ENCODE measurements at places on chromosomes 6 and 20.

- no peak for DNase-seq
These were observed 23.9 kb downstream of the SRC start for GRCh38 chr20:37369846-37370245.

DNA sequence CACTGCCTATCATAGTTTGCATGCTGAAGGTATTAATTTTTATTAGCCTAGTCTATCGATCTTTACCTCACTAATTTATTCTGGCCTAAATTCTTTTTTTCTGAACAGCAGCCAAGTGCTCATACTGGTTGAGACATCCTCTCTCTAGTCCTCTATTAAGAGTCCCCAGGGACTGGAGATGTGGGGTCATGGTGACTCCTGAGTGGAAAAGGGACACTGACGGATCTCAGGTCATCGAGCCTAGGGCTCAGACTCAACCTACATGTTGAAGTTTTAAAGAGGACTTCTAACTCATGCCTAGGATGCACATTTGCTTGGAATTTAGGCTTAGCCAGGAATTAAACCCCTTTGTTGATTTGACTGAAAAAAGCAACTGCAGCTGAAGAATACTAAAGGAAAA lies 378.1 kb downstream of the BTBD9 start:
- peak; percentile 28 for DNase-seq

GRCh38 chr20:2285613-2286012 lies 10.2 kb upstream of the TGM3 start:
- DNase-seq, result no peak

GRCh38 chr20:48377940-48378339 lies 449.9 kb downstream of the PREX1 start:
- no peak for DNase-seq

- no peak for DNase-seq
These were observed 16.2 kb upstream of the TGM2 start for GRCh38 chr20:38181207-38181801.

DNA sequence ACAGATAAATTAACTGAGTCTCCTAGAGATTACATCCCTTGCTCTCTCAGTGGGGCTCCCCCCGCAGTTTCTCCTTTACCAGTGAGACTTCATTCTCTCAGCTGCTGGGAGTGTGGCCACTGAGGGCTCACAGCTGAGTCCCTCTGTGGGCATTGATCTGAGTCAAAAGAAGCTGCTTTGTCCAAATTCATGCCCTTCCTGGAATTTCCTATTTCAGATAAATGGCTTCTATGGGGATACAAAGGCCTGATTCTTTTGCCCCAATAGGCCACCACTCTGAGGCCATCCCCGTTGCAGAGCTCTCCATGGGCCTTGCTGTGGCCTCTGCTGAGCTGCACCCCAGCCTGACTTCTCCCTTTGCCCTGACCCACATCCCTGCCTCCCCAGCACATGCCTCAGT lies 10.0 kb downstream of the CST5 start:
- no peak for DNase-seq

- DNase-seq, result no peak
These were observed 812 bp downstream of the SLC9A8 start for GRCh38 chr20:49813305-49813974.

- no peak for DNase-seq
These were observed 5.6 kb downstream of the EEF1A1 start for GRCh38 chr6:73515204-73515655.

DNA sequence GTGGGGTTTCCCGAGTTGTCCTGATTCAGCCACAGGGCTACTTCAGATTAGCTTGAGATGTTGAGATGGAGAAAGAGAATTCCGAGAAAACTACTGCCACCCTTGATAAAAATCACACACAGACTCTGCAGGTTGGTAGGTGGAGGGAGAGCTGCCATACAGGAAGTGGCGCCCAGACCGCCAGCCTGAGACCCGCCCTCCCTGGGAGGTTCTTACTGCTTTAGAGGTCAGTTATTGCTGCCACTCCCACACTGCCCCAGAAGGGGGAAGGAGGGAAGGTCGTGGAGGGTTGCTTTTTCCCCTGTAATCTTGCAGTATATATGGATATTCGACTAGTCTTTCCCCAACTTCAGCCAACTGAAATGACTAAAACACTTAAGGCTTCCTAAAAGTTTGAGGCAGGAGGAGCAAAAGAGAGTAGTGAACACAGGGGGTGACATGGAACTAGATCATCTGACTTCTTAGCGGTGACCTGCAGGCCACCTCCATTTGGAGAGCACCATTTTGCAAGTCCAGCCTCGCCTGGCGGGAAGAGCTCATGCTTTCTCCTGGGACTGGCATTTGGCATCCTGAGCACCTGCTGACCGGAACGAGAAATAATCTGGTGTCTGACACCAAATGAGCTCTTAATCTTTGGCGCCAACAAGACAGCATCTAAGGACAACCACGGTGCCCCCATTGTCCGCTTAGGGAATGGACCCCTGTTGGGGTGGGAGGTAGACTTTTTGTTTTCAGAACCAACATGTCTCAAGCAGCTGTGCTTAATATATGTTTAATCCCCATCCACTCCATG lies 35.7 kb upstream of the SLC22A1 start:
- no peak for DNase-seq

GRCh38 chr6:37699887-37700619 lies 2.4 kb upstream of the MDGA1 start:
- DNase-seq, result no peak

GRCh38 chr20:46028772-46029371 lies at the start of gene SLC12A5:
TSS of gene SLC12A5 (plus strand) at chr20:46029215. CDS start at chr20:46029345, 130 bp downstream.
- no peak for DNase-seq

GRCh38 chr20:47950124-47950912 lies 165.0 kb upstream of the SULF2 start:
- DNase-seq, result peak; percentile 3

DNA sequence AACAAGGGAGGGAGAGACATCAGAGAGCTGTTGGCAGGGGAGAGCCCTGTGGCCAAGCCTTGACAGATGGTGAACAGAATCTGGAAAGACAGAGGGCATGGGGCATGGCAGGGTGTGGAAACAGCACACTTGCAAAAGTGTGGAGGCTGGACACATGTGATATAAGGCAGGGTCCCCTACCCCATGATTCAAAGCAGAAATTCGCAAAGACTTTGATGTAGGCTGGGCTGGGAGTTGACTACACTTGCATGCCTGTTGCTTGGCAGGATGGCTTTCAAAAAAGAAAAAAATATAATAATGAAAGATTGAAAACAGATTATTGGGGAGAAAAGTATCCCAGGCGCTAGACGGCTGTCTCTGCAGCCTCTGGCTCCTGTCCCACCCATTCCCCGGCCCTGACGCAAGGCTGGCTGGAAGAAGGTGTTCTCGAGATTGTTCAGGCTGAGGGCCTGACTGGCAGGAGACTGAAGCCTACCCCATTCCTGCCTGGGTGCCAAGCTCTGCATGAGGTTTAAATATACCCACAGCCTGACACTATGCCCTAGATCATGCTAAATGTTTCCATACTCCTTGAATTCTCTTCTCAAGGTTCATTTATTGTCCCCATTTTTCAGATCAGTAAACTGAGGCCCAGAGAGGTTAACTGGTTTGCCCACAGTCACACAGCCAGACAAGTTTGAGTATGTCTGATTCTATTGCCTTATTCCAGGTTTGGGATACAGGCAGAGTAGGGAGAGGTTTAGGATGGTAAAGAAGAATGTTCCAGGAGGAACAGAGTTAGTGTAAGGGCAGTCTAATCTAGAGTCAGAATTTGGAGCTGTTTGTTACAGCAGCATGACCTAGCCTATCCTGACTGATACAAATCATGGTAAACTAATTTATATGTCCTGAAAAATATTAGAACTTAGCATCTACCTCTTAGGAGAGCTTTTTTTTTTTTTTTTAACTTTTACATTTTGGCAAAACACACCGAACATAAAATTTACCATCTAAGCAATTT lies 23.4 kb upstream of the CCN5 start:
- no peak for DNase-seq
